AG04449 (cell line): ENCODE measurements at places on chromosomes 1 and 21.

GRCh38 chr1:248144513-248145198 is at the start of gene OR2M5:
OR2M5 (plus strand) TSS chr1:248145148; CDS start chr1:248145148, 0 bp downstream.
- DNase-seq, result no peak

GRCh38 chr1:198798923-198799386 is 160.1 kb downstream of the PTPRC start:
- DNase-seq, result no peak

DNA sequence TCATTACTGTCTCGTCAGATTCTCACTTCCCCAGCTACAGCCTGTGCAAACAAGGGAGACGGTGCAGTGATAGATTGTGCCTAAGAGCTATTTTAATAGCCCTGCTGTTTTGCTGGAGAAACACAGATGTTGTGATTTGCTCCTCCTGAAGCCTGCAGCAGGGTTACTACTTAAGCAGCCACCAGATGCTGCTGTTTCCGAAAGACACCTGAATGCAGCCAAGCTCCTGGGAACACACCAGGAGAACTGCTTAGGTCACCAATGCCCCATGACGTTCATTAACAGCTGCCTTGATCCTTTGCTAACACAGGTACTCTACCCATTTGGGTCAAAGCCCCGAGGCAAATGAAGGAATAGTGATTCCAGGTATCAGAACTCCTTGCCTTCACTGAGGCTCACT is 411.8 kb upstream of the DAB1 start:
- DNase-seq, result no peak

DNA sequence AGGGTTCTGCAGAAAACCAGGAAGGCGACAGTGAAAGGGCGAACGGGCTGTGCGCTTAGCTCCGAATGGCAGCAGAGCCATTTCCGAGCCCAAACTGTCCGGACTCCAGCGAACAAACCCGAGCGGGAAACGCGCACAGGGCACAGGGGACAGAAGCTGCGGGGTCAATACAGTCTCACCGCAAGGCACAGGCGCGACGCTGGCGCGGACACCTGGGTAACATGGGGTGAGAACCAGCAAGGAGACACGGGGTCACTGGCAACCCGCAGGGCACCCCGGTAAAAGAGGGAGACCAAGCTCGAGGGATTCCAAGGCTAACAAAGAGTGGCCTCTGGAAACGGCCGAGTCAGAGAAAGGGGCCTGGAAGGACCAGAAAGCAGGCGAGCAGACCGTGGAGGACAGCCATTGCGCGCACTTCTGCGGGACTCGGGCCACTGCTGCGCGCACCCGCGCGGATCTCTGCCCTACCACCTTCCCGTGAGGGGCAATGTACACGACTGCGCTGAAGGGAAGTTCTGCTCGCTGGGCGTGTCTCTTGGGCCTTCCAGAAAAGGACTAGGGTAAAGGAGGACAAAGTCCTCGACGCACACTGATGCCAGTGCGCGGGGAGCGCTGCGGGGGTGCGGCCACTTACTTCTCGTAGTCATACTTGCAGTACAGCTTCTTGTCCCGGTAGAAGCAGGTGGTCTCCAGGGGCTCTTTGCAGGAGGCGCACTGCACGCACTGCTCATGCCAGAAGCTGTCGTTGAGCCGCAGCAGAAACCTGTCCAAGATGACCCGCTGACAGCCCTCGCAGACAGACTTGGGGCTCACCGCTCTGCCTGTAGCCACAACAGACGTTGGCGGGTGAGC is 3.8 kb downstream of the LMX1A start:
- no peak for DNase-seq

DNA sequence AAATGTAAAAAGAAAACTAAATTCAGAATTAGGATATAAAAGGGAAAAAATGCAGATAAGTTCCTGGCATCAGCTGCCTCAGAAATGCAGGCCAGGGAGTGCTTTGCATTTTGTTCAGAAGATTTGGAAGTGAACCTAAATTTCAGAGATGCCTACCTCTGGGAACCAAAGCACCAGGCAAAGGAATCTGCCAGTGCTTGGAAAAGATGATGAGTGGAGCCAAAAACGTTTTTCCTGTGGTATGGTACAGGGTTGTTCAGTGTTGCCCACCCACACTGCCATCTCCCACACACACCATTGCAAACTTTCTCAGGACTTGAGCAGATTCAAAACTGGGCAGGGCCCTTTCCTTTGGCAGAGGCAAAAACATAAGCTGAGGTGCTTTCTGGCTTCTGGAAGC is 349.5 kb downstream of the TGFB2 start:
- DNase-seq, result no peak

GRCh38 chr1:94250341-94250740 is 13.0 kb upstream of the ARHGAP29 start:
- no peak for DNase-seq
